ENCODE measurements at places on chromosomes 16 and 17. TPM values are rescaled to one million over a fixed set of nuclear protein-coding genes. Genes with fewer than 3 reads are reported as not detected.

Gene IKZF3
- total RNA-seq: not detected

Gene TXNL4B
- 11.5 TPM for total RNA-seq

Gene NETO2
- 21.3 TPM for total RNA-seq

Gene NQO1
- 470 TPM for total RNA-seq

Gene GP2
- not detected for total RNA-seq

Gene ZMYND15
- total RNA-seq: 0.99 TPM

Gene TACO1
- 20.9 TPM for total RNA-seq

Gene LUC7L
- total RNA-seq: 103 TPM

Gene PITPNM3
- total RNA-seq: 0.94 TPM

- no peak for DNase-seq
- H3K4me3 ChIP-seq: no peak overlapping the region
- H3K27me3 ChIP-seq: no peaks in the 10 kb centered on the region
- H3K27ac ChIP-seq: no peak overlapping the region
- peaks cover 16% of the 10 kb centered on the region for H3K4me1 ChIP-seq
Measured at GRCh38 chr17:17564896-17565295, 26.6 kb downstream of the PEMT start.

DNA sequence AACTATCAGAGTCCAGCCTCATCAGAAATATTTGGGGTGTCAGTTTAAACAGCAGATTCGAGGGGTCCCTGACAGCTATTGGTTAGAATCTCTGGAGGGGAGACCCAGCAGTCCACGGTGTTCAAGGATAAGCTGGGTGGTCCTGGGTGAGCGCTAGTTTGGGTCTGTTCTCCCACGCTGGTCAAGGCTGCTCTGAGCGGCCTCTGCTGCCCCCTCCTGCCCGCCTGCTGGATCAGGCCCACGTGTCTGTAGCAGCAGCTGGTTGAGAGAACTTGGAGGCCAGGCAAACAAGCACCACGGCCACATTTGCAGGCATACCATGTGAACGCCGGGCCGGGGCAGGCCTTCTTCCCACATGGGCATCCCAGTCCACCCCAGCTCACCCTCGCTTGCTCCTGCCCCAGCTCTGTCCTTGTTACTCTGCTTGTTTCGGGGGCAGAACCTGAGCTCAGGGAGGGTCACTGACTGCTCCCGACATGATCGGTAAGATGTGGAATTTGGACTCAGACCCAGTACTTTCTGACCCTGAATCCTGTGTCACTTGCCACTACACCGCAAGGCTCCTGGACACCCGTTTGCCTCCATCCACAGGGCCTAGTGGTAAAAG, 7.4 kb downstream of the FOXF1 start:
- peaks cover 3% of the 10 kb centered on the region for H3K36me3 ChIP-seq
- no peak overlapping the region for H3K4me3 ChIP-seq
- no peak overlapping the region for H3K27ac ChIP-seq
- peaks cover 8% of the 10 kb centered on the region for H3K4me1 ChIP-seq
- H3K27me3 ChIP-seq: peaks cover 79% of the 10 kb centered on the region

DNA sequence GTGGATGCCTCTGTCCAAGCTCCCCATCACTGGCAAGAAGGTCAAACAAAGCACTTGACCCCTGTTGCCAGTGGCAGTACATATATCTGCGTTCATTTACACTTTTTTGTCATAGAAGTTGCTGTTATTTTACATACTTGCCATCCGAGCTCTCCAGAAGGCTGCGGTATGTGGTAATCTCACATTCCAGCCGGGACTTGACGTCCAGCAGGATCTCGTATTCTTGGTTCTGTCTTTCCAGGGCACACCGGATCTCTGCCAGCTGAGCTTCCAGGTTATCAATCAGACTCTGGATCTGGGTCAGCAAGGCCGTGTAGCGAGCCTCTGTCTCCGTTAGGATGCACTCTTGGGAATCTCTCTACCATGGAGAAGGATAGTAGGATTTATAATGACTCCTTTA, 6.6 kb downstream of the KRT39 start:
- DNase-seq: no peak
- H3K4me3 ChIP-seq: no peak overlapping the region
- no peaks in the 10 kb centered on the region for H3K27me3 ChIP-seq

- no peak for DNase-seq
- H3K27ac ChIP-seq: peak overlapping the region; percentile 99
- peaks cover 32% of the 10 kb centered on the region for H3K36me3 ChIP-seq
- peak overlapping the region; percentile 94 for H3K4me3 ChIP-seq
- no peaks in the 10 kb centered on the region for H3K27me3 ChIP-seq
Measured at GRCh38 chr16:3234543-3234856, 458 bp downstream of the ZNF200 start.

DNA sequence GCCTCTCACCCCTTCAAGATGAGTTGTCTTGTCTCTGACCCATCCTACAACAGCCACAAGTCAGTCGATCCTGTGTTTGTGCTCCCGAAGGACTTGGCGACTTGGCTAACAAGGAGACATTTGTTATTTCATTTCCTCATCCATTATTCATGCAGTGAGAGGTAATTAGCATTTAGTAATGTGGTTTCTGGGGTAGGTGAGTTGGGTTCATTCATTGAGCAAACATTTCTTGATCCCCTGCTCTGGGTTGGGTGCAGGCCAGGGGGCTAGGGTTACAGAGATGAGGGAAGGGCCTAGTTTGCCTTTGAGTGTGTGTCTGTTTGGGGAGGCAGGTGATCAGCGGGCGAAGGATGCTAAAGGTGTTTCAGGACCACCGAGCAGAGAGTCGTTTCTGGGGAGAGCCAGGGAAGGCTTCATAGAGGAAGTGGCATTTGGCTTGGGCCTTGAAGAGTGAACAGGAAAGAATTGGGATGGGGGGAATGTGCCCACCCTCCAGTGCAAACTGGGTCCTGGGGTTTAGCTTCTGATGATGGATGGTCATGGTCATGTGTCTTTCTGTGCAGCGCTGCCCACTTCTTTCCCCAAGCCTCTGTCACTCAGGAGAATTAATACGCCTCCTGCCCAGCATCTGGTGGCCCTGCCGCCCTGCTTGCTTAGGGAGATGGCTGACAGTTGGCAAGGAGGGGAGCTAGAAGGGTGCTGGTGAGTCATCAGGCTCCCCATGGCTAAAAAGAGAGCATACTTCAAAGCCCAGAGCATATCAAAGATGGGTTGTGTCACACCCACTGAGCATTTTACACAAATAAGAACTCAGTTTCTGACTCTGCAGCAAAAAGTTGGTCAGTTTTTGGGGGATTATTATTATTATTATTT, 38.5 kb downstream of the MSI2 start:
- H3K27me3 ChIP-seq: no peaks in the 10 kb centered on the region
- peaks cover 43% of the 10 kb centered on the region for H3K4me1 ChIP-seq
- DNase-seq: no peak
- H3K4me3 ChIP-seq: peak overlapping the region; percentile 37
- H3K27ac ChIP-seq: peak overlapping the region; percentile 80

GRCh38 chr17:7107795-7108559, 6.6 kb downstream of the ASGR2 start:
- no peak overlapping the region for H3K27ac ChIP-seq
- no peaks in the 10 kb centered on the region for H3K36me3 ChIP-seq
- H3K4me3 ChIP-seq: no peak overlapping the region
- H3K4me1 ChIP-seq: no peaks in the 10 kb centered on the region
- peaks cover 19% of the 10 kb centered on the region for H3K27me3 ChIP-seq

- H3K4me1 ChIP-seq: no peaks in the 10 kb centered on the region
- H3K27me3 ChIP-seq: peaks cover 2% of the 10 kb centered on the region
- no peak overlapping the region for H3K4me3 ChIP-seq
- no peaks in the 10 kb centered on the region for H3K36me3 ChIP-seq
- DNase-seq: no peak
Measured at GRCh38 chr17:70098030-70098429, 23.0 kb downstream of the KCNJ16 start.

DNA sequence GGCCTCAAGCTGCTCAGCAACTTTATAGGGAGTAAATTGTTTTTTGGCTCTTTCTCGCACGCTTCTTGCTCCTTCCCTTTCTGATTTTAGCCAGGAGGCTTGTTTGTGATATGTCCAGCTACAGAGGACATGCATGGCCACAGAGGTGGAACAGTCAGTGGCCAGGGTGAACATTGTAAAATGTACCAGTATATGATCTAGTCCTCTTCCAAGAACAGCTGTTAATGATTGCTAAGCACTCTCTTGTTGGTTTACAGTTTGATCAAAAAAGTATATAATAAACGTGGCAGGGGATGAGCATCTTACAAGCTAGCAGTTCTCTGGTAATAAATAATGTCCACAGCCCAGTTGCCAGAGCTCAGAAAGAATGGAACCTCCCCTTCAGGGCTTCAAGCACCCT, 461.7 kb upstream of the DYNLRB2 start:
- no peak overlapping the region for H3K4me3 ChIP-seq
- no peaks in the 10 kb centered on the region for H3K27me3 ChIP-seq
- H3K4me1 ChIP-seq: peaks cover 3% of the 10 kb centered on the region
- no peak for DNase-seq
- H3K27ac ChIP-seq: no peak overlapping the region
- H3K36me3 ChIP-seq: no peaks in the 10 kb centered on the region

DNA sequence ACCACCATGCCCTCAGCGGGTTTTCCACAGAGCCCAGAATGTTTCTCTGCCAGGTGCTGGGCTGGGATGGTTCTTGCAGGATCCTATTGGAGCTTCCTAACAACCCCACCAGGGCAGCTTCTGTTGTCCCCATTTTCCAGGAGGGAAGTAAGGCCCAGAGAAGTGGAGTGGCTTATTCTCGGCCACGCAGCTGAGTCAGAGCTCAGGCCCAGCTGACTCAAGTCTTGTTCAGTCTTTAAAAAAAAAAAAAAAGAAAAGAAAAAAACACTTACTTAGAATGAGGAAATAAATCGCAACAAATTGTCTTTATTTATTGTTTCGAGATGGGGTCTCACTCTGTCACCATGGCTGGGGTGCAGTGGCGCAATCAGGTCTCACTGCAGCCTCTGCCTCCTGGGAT, 413.0 kb downstream of the CPPED1 start:
- H3K4me1 ChIP-seq: peaks cover 10% of the 10 kb centered on the region
- no peak for DNase-seq
- H3K36me3 ChIP-seq: no peaks in the 10 kb centered on the region
- H3K4me3 ChIP-seq: no peak overlapping the region
- no peak overlapping the region for H3K27ac ChIP-seq

GRCh38 chr16:24771132-24771778, 41.8 kb downstream of the TNRC6A start:
- H3K4me3 ChIP-seq: no peak overlapping the region
- peaks cover 33% of the 10 kb centered on the region for H3K36me3 ChIP-seq
- H3K27ac ChIP-seq: peak overlapping the region; percentile 41
- no peaks in the 10 kb centered on the region for H3K27me3 ChIP-seq
- DNase-seq: no peak

- H3K27ac ChIP-seq: no peak overlapping the region
- H3K4me1 ChIP-seq: peaks cover 3% of the 10 kb centered on the region
- DNase-seq: no peak
Measured at GRCh38 chr16:56584276-56584675, 5.1 kb upstream of the MT3 start.

- peaks cover 53% of the 10 kb centered on the region for H3K4me1 ChIP-seq
- H3K36me3 ChIP-seq: no peaks in the 10 kb centered on the region
- H3K4me3 ChIP-seq: peak overlapping the region; percentile 86
- H3K27ac ChIP-seq: peak overlapping the region; percentile 99
- H3K27me3 ChIP-seq: no peaks in the 10 kb centered on the region
Measured at GRCh38 chr17:35807371-35808144, 1.7 kb upstream of the TAF15 start.

DNA sequence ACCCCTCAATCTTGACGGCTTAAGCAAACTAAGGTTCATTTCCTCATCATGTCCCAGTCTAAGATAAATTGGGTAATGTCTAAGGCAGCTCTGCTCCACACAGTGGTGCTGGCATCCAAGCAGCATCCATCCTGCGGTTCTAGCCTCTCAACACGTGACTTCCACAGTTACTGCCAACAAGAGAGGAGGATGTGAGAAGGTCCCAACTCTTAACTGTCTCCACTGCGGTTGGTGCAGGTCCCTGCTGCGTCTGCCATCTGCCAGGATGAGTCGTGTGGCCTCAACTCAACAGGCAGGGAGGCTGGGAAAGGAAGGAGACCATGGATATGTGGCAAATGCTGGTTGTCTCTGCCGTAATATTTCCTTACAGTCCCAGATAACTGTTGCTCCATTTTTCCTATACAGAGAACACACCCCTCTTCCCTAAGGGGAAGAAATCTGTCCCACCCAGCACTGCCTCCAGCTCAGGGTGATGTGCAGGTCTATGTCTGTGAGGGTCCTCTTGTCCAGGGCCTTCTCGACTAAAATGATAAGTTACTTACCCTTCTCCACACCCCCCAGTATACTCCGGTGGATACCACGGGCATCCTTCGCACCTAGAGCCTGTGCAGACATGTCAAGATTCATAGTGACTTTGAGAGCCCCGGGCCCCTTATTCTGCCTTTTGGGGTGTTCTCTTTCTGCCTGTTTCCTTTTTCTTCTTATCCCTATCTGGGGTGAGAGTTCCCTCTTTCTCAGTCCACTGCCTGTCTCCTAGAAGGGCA, 64.7 kb downstream of the KCNJ18 start:
- H3K4me1 ChIP-seq: no peaks in the 10 kb centered on the region
- DNase-seq: no peak
- H3K27me3 ChIP-seq: no peaks in the 10 kb centered on the region
- no peak overlapping the region for H3K4me3 ChIP-seq
- H3K27ac ChIP-seq: no peak overlapping the region
- no peaks in the 10 kb centered on the region for H3K36me3 ChIP-seq

GRCh38 chr16:68656751-68657150, 11.6 kb downstream of the CDH3 start:
- DNase-seq: no peak
- no peaks in the 10 kb centered on the region for H3K27me3 ChIP-seq
- no peaks in the 10 kb centered on the region for H3K36me3 ChIP-seq

- no peak for DNase-seq
- no peak overlapping the region for H3K4me3 ChIP-seq
- H3K4me1 ChIP-seq: peaks cover 17% of the 10 kb centered on the region
- H3K27me3 ChIP-seq: peaks cover 12% of the 10 kb centered on the region
Measured at GRCh38 chr17:45384047-45384788, 48.5 kb downstream of the ARHGAP27 start.

- H3K4me3 ChIP-seq: peak overlapping the region; percentile 62
- H3K4me1 ChIP-seq: peaks cover 34% of the 10 kb centered on the region
- no peaks in the 10 kb centered on the region for H3K27me3 ChIP-seq
- H3K36me3 ChIP-seq: no peaks in the 10 kb centered on the region
Measured at GRCh38 chr17:76538281-76538931, 897 bp upstream of the CYGB start.

DNA sequence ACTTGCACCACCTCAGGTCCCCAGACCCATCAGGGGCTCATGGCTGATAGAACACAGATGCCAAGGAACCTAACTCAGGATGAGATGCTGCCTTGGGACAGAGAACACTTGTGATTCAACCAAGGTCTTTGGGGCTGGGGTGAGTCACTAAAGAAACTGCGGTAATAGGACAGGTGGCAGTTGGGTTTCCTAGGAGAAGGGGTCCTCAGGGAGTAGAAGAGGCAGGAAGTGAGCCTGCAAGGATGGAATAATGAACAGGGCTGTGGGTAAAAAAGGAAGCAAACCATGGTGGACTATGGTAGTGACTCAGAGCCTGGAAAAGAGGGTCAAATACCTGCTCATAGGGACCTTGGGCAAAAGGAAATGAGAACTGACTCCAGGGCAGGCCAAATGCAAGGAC, 6.5 kb upstream of the PNPO start:
- H3K27me3 ChIP-seq: no peaks in the 10 kb centered on the region
- DNase-seq: no peak
- peaks cover 12% of the 10 kb centered on the region for H3K4me1 ChIP-seq
- no peak overlapping the region for H3K4me3 ChIP-seq

Data from osteocyte (in vitro differentiated cells).